ENCODE measurements at places on chromosomes 5 and 9.
A peak's percentile ranks its signal among the peaks of the same experiment; 100 is the strongest.

- DNase-seq = no peak
These were observed 22.5 kb downstream of the RANBP3L start for GRCh38 chr5:36279054-36279698.

- no peak for DNase-seq
These were observed 58.4 kb upstream of the DAB2IP start for GRCh38 chr9:121593066-121593465.

DNA sequence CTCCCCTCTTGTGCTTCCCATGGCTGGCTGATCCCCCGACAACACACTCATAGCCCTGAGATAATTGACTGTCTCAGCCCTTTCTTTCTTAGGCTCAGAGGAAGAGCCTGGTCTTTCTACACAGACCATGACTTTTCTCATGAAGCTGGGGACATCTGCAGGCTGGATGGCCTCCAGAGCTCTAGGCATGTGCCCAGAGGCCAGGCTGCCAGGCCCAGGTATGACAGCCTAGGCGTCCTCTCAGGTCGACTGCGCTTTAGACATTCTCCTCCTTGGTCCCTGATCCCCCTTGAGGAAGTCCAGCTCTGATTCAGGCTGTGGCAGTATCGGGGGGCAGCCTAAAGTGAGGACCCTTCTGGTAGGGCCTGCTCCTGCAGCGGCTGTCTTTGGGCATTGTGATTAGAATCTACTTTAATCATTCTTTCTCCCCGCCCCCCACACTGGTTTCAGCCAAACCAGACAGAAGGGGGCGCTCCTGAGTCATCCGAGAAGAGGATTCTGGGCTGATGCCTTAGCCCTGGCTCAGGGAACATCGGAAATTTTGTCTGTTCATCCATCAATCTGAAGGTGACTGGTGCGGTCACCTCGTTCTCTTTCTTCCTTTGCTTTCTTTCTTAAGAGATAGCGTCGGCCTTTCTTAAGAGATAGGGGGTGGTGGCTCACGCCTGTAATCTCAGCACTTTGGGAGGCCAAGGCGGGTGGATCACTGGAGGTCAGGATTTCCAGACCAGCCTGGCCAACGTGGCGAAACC lies 66.5 kb upstream of the HSPA9 start:
- peak; percentile 68 for DNase-seq

- no peak for DNase-seq
These were observed 12.4 kb downstream of the NUDT2 start for GRCh38 chr9:34341659-34342295.

- no peak for DNase-seq
These were observed 46.3 kb downstream of the SLC36A1 start for GRCh38 chr5:151493665-151494064.

DNA sequence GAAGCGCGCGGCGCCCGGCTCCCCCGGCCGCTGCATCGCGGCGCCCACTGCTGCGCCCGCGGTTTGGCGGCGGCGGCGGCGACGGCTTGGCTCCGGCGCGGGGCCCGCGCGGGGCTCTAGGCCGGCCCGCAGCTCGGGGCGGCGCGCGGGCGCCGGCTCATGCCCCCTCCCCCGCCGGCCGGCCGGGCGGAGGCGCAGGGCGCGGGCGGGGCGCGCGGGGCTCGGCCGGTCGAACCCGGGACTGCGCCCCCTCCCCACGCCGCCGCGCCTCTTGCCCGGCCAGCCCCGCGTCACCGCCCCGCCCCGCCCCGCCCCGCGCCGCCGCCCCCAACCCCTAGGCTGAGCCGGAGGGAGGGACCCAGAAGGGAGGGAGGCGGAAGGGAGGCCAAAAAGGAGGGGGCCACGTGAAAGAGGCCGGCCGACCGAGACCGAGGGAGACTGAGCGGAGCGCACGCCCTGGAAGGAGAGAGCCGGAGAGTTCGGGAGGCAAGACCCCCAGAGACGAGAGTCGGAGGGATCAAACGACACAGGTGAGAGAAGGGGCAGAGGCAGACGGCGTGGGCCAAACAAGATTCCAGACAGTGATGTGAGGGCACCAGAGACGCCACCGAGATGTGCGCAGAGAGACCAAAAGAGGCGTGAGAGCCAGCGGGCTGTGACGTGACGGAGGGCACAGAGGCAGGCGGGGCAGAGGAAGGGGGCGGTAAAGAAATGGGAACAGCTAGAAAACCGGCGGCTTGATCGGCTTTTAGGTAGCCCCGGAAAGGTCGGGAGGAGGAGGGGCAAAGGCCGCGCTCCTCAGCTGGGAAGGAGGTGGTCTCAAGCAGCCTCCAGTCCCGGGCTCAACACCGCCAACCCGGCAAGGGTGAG lies at the start of gene BARX1:
TSS of gene BARX1 (minus strand) at position 245 of the 870 bp plus-strand sequence. CDS start at position 36, 209 bp downstream.
- DNase-seq = no peak

GRCh38 chr5:6178846-6179532 lies 199.4 kb downstream of the MED10 start:
- no peak for DNase-seq

GRCh38 chr9:18255747-18256146 lies 218.2 kb upstream of the ADAMTSL1 start:
- DNase-seq = no peak

DNA sequence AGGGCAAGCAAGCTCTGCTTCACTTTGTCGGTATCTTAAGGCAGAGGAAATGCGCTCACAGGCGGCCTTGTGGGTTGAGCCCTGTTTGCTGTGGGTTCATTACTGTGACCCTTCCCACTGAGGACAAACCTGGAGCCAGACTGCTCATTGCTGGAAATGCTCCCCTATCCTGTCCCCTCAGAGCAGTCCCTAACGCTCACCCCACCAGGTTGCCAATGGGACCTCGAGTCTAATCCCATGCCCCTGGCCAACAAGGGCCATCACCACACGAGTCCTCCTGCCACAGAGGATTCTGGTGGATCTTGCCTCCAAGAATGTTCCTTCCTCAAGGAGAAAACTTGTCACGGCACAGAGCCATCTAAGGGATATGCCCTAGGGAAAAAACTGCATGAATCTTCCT lies 14.6 kb downstream of the IPPK start:
- no peak for DNase-seq

- no peak for DNase-seq
These were observed 19.7 kb downstream of the RAI14 start for GRCh38 chr5:34675857-34676256.

DNA sequence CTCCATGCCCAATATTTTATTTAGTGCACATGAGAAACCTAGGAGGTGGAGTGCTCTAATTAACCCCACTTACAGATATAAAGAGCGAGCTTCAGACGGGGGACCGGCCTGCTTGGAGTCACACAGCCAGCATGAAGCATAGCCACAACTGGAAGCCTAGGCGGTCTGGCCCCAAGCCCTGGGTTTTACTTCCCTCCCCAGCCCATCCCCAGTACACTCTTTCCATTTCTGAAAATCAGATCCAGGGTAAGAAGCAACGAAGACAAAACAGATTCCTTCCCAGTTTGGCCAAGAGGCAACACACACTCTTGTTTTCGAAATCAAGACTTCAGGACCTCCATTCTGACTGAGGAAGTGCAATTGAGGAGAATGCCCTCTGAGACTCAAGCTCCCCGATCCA lies 27.1 kb downstream of the KCNMB1 start:
- no peak for DNase-seq

GRCh38 chr9:93097511-93098201 lies 1.6 kb downstream of the CARD19 start:
- no peak for DNase-seq

GRCh38 chr9:137150617-137151457 lies 11.9 kb downstream of the GRIN1 start:
- DNase-seq = no peak

- DNase-seq = no peak
These were observed 242.6 kb downstream of the NPR3 start for GRCh38 chr5:32953694-32954093.

DNA sequence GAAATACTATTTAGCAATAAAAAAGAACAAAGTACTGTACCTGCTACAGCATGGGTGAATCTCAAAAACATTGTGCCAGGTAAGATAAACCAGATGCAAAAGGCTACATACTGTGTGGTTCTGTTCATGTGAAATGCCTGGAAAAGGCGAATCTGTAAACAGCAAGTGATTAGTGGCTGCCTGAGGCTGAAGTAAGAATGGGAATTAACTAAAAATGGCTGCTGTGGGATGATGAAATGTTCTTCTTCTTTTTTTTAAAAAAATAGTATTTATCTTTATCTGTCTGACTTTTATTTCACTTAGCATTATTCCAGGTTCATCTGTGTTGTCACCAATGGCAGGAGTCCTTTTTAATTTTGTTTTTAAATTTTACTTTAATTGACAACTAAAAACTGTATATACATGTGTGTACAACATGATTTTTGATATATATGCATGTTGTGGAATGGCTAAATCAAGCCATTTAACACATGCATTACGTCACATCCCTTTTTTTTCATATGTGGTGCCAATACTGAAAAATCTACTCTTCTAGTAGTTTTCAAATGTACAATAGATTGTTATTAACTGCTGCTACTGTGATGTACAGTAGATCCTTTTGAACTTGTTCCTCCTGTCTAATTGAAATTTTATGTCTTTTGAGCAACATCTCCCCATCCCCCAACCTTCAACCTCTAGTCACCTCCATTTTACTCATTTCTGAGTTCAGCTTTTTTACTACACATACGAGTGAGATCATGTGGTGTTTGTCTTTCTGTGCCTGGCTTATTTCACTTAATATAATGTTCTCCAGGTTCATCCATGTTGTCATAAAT lies 62.9 kb upstream of the TNFAIP8 start:
- DNase-seq = no peak

- no peak for DNase-seq
These were observed at the start of gene PCDHB4 for GRCh38 chr5:141121563-141121962. Gene PCDHB4, plus strand, starts transcription at chr5:141121818. Its CDS starts 181 bp downstream, at chr5:141121999.

DNA sequence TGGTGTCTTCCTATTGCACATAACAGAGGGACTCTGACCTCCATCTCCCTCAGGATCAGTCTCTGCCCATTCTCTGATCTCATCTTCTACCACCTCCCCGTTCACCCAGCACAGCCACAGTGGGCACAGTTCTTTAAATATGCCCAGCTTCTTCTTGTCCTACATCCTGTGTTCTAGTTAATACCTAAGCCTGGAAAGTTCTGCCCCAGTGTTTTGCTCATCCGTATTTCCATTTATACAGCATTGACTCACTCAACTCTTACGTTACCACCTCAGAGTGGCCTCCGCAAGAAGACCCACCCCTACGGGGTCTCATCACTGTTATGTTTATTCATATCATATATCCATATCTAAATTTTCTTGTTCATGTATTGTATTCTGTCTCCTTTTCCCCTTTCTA lies 315.5 kb downstream of the ADGRV1 start:
- DNase-seq = no peak

- DNase-seq = no peak
These were observed 441.6 kb upstream of the BRINP1 start for GRCh38 chr9:119810645-119811429.

GRCh38 chr5:79886925-79887655 lies 104.0 kb downstream of the MTX3 start:
- DNase-seq = no peak

- DNase-seq = no peak
These were observed 26.0 kb upstream of the SEMA4D start for GRCh38 chr9:89523948-89524347.

DNA sequence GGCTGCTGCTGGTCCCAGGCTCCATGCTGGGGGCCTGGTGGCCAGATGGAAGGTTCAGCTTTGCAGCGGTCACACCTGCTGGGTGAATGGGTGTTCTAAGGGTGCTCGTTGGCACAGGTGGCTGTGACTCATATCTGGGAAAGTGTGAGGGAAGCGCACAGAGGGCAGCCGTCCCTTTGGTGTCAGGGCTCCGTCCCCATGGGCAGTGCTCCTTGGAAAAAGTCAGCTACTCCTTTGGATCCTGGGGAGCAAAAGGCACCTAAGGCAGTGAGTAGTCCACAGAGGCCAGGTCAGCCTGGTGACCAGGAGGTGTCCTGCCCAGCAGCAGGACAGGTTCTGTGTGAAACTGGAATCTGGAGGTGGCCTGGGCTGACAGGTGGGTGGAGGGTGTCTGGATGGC lies 18.4 kb upstream of the GBGT1 start:
- no peak for DNase-seq

DNA sequence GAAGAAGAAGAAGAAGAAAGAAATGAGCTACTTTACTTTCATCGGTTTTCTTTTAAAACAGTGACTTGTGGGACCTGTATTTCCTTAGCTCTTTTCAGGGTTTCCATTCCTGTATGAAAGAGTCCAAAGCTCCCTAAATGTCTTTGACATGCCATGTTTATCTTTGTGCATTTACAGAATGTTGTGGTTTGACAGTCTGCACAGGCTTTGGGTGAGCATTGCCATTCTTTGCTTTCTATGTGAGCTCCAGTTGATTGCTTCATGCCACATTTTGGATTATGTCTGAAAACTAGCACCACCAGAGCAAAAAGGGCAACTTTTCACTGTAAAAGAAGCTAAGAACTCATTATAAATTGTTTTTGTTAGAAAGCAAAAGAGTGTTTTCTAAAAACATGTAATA lies 733.4 kb downstream of the TLE4 start:
- no peak for DNase-seq

DNA sequence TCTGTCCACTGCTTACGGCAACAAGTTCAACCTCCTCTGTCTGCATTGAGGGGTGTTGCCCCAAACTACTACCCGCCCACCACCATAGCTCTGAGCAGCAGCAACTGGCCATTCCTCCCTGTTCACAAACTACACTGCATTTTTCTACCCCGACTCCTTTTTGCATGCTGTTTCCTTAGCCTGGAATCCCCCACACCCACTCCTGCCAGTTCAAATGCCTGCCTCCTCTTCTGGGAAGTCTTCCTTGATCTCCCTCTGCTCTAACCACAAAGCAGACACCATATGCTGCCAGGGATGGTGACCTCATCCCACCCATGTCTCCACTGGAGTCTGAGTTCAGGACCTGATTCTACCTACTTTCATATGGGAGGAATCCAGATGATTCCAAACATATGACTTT lies 13.3 kb downstream of the ALDH1B1 start:
- DNase-seq = no peak

Measured in activated T-cell treated with anti-CD3 and anti-CD28 coated beads for 24 hours (primary cell).